Posterior vena cava (tissue), 2 donors: ENCODE measurements at places on chromosomes 3 and 15. TPM values are rescaled to one million over a fixed set of nuclear protein-coding genes. Genes with fewer than 3 reads are reported as not detected.

DNA sequence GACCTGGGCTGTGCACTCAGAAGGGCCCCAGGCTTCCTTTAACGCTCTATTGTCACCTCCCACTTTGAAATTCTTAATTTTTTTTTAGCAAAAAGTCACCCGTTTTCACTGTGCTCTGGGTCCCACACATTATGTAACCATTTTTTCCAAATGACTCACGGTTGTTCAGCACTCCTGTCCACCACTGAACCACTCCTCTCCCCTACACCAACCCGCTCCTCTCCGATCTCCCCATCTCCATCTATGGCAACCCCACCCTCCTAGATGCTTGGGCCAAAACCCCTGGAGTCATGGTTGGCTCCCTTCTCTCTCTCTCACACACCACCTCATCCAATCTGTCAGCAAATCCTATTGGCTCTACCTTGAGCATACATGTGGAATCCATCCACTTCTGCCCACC is 41.2 kb upstream of the LINGO1 start:
- no peak for DNase-seq

- DNase-seq, result no peak
Observed at GRCh38 chr3:107633327-107634098, 110.8 kb downstream of the BBX start.

DNA sequence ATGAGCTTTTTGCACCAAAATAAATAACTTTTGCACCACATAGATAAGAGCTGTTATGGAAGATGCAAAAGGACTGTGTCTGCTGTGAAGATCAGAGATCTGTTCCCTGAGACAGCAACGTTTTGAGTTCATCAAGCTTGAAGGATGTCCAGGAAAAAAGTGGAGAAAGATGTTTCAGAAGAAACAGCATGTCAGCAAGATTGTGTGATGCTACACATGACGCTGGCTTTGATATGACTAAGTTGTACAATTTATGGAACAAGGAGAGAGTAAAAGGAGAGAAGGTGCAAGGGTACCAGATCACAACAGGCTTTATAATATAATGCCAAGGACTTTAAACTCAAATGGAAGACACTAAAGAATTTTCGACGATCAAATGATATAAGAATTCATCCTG is 16.6 kb downstream of the TJP1 start:
- DNase-seq, result no peak

DNA sequence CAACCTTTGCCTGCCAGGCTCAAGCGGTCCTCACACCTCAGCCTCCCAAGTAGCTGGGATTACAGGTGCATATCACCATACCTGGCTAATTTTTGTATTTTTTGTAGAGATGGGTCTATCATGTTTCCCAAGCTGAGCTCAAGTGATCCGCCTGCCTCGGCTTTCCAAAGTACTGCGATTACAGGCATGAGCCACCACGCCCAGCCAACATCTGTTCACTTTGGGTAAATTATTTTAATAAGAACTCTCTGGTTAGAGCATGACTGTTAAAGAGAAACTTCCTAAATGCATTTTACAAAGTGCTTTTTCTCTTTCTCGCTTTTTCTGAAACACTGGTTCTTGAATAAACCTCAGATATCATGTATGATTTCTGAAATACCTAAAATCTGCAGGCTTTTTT is 172.5 kb downstream of the PTPRG start:
- no peak for DNase-seq

ZFAND6 gene
- total RNA-seq, result 62.9 TPM

DNA sequence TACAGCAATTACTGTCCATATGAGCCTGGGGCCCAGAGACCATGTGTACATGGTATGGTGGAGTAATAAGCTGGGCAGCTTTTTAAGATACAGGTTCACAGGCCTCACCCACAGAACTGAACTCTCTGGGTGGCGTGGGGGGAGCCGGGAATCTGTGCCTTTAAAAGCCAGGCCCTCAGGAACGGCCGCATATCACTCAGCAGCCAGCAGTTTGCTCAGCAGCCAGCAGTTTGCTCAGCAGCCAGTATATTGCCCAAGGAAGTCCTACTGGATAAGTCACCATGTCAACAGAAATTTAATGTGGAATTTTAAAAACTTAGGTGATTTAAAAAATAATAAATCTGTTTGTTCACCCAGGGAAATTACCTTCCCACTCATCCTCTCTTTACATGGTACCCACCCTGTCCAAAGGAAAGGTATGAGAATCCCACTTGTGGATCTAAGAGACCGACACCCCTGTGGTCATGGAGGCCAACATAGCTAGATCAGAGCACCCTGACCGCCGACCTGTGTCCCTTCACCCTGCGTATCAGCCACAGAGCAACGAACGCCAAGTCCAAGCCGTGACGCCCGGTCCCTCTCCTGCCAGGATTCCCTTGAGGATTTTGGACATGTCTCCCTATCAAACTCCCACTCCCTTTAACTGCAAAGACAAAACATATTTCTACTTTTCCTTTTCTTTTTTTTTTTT is 95.7 kb upstream of the CHRM5 start:
- no peak for DNase-seq

CD86 gene
- 5.0 TPM for total RNA-seq
